AG09319 (cell line): ENCODE measurements at places on chromosomes 2 and 18.
A peak's percentile ranks its signal among the peaks of the same experiment; 100 is the strongest.

GRCh38 chr2:227774011-227774624 is 28.4 kb downstream of the SCYGR8 start:
- no peak for DNase-seq

DNA sequence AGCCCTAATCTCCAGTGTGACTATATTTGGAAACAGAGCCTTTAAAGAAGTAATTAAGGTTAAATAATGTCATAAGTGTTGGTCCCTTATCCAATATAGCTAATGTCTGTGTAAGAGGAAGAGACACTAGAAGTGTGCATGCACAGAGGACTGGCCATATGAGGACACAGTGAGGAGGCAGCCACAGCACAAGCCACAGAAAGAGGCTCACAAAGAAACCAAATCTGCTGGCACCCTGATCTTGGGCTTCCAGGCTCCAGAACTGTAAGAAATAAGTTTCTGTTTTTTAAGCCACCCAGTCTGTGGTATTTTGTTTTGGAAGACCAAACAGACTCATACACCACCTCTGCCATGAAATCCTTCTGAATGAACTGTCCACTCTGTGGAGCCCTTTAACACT is 186.4 kb upstream of the SLC39A10 start:
- no peak for DNase-seq

- no peak for DNase-seq
Measured at GRCh38 chr2:23410596-23410995, 25.6 kb downstream of the KLHL29 start.

DNA sequence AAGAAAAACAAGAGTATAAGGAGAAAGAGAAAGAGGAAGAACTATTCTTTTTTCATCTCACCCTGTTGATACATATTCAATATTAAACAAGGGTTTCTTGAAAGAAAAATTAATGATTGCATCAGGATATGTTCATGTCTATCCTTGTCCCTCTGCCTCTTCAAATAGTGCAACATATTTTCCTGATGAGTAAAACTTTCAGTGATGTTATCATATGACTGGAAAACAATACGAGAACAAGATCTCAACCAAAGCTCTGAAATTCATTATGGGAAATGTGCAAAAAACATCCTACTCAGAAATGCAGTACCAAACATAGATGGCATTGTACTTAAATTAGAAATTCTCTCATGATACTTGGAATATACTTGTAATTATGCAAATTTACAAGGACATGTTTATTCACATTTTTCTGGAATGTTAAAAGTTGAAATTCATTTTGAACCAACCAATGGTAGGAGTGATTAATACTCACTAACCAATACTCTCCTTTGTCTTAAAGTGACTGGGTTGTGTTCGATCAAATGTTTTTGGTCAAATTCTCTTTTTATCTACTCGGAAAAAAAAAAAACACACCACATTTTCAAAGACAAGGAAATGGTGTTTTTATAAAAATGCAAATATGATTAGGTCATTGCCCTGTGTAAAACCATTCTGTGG is 148.9 kb upstream of the GULP1 start:
- no peak for DNase-seq

GRCh38 chr2:150156876-150157275 is 330.6 kb downstream of the RND3 start:
- no peak for DNase-seq

GRCh38 chr2:70047451-70047850 is 39.8 kb upstream of the PCBP1 start:
- no peak for DNase-seq

- no peak for DNase-seq
Measured at GRCh38 chr18:47265197-47265596, 13.7 kb upstream of the SKOR2 start.

DNA sequence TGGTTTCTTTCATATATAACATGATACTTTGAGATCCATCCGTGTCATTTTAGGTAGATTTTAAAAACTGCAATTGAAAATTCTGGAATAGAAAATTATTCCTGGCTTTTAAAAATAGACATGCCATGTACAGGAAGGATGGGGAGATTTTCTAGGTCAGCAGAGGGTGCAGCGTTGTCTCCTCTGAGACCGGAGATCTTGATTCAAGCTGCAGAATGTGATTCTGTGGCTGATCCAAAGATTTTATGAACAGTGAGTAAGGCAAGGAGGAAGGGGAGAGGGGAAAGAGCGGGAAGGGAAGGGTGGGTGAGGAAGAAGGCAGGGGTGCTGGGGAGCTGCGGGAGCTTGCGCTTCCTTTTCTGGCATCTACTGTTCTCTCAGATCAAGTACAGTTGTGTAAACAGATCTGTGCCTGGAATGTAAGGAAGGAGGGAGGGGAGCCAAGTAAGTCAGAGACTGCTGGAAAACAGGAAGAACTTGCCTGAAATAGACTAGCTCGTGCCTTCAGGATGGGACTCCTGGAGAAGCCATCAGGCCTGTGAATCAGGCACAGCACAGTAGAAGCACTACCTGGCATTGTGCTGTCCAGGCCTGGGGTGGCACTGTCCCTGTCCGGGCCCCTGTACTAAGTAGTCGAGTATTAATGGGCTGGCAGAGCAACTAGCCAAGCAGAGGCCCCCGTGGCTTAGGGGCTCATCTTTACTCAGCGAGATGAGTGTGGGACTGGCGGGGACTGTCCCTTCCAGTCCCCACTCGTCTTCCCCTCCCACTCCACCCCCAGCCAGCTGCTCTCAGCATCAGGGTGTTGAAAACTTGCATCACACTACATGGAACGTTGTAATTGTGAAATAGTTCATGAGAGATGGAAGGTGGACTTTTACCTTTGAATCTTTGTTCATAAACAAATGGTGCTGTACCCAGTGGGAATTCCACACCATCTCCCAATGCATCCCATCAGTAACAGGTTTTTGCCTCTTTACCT is 163.5 kb downstream of the UXS1 start:
- DNase-seq: peak; percentile 57

DNA sequence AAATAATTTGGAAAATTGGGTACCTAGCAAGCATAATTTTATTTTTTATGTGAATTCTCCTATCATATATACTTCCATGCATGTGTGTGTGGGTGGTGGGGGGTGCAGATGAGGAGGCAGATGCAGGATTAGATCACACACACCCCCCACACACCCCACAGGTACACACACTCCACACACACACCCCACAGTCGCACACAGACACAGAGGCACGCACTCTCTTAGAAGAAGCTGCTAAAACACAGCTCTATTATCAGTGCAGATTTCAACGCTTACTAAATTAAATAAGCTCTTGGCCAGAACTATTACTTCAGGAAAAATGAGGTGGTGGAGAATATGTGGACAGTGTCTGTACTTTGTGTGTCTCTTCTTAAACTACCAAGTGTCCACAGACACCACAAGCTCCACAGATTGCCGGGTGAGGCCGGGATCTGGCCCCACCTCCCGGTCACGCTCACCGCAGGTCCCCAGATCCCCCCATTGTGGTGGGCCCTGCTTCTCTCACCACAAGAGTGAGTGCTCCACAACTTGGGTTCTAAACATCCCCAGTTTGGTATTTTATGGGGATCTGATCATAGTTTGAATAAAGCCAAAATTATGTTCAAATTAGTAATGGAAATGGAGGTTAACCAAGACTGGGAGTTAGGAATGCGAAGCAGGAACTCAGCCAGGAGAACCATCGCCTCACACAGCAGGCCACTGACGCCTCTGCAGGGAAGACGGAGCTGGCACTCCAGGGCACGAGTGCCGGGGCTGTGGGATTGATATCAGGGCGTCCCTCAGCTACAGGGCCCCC is 102.1 kb downstream of the PXDN start:
- no peak for DNase-seq

DNA sequence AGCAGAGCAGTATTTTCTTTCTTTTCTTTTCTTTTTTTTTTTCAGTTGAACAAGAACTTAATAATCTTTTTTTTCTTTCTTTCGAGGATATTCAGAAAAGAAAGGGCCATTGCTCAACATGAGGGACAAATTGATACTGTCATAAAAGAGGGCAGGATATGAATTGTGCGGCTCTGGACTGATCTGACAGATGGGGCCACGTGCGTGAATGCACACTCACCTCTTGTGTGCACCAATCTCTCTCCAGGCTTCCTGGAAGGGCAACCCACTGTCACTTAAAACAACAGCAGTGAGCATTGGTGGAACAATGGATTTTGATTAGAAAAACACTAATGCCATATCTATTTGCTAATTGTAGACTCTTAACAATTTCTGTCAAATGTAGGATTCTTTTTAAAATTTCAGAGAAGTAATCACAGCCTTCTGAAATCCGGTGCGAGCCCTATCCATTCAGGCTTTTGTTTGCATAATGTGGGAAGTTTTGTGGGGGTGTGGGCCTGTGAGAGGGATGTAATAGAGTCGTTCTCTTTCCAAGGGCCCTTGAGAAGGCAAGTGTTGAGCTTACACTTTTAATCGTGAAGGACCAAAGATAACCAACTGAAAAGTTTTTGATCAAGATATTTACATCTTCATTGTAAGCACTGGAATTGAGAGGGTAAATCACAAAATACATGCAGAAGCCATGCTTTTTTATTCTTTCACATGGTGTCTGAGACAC is 298.8 kb downstream of the SP3 start:
- DNase-seq: no peak

DNA sequence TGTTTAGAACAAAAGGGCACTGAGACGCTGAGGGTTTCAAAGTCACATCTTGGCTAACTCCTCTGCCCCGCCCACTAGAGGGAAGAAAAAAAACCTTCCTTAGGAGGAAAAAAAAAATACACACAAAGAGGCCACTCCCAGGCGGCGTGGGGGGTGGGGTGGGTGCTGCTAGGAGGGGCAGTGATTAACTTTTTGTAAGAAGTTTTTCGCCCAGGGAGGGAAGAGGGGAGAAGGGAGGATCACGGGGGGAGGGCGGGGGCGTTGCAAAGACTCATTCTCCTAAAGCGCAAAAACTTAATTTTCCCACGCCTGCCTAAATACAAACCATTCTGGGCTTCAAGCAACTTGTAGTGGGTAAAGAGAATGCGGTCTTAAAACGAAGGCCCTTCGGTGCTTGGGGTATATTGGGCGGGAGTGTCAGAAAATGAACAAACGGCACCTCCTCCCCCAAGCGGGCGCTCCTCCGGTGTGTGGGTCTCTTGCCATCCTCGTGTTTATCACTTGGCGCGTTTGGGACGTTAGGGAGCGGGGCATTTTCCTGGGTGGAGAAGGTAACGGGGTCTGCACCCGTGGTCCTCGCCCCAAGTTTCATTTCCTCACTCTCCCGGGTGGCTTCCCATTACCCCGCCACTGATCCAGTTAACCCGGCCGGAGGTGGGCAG is 1.7 kb downstream of the CXCR4 start:
- DNase-seq: no peak

DNA sequence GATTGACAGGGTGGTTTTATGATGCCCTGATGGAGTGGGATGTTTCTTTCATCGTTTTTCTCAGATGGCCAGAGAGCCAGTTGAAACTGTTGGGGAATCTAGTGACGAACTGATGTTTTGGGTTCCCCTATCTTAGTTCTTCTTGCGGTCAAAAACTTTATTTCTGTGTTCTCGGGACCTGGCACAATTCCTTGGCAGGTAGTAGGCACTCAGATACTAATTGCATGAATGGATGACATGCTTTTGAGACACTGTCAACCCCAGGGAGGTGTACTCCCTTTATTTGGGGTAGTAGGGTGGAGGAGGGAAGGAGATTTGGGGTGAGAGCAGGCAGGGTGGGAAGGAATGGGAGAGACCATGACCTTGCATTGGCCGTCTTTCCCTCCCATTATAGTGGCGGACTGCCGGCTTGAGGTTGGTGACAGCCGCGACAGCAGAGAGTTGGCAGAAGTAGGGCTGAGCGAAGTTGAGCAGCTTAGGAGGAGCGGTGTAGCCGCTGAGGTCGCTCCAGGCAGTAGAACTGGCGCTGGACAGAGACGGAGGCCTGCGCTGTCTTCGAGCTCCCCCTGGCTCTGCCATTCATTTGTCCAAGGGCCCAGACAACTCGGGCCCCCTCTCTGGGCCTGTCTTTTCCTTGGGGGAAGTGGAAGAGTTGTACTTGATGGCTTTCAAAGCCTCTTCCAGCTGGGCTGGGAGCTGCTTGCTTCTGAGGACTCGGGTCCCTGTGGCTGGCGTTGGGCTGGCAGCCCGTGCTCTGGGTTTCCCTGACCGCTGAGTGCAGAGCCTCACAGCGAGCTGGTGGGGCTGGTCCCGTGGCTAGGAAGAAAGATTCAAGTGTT is 2.6 kb downstream of the TET3 start:
- DNase-seq: no peak

DNA sequence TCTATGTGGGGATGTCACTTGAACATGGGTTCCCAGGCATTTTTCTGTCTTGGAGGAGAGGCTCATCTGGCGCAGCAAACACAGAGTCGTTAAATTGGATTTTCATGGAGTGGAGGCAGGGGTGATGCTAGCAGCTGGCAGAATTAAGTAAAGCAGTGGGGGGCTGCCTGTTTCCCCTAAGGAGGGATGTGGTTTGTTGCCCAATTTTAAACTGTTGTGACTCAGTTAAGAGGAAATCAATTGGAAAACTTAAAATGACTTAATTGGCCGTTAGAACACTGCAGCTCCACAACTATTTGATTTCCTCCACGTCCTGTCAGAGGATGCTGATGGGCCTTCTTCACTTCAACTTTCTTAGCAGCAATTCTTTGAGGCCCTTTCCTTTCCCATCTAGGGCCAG is 354.1 kb upstream of the ATP5MC3 start:
- no peak for DNase-seq

DNA sequence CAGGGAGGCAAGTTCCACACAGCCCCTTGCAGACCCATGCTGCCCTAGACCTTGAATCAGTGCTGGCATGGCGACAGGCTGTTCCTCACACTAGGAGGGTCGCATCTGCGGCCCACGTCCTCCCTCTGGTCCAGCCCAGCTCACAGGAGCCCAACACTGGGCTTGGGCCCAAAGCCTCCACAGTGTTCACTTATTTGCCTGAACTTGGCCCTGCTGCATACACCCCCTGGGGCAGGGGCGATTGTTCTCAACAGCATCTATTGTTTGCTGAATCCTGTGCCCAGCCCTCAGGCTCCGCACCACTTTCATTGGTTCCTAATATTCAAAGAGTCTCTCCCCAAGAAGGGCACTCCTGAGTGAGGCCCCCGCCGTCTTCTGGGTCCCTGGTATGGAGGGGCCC is 90.7 kb downstream of the ZBTB7C start:
- no peak for DNase-seq

DNA sequence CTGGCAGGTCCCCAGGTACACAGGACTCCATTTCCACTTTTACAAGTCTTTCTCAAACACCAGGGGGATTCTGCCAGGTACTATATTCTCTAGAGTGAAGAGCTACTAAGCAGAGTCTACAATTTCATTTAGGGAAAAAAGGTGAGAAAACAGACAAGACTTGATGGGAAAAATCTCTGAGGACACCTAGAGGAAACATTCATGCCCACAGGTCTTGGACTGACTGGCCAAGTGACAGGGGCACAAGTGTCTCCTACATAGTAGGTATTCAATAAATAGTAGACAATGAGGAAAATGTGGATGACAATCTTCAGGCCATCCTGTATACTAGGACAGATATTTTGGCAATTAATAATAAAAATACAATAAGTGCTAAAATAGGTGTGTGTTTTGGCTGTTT is 228.6 kb downstream of the CLIP4 start:
- no peak for DNase-seq
